ENCODE measurements at places on chromosomes 2 and 18.

- DNase-seq = no peak
Measured at GRCh38 chr18:52409727-52410126, 69.7 kb downstream of the DCC start.

DNA sequence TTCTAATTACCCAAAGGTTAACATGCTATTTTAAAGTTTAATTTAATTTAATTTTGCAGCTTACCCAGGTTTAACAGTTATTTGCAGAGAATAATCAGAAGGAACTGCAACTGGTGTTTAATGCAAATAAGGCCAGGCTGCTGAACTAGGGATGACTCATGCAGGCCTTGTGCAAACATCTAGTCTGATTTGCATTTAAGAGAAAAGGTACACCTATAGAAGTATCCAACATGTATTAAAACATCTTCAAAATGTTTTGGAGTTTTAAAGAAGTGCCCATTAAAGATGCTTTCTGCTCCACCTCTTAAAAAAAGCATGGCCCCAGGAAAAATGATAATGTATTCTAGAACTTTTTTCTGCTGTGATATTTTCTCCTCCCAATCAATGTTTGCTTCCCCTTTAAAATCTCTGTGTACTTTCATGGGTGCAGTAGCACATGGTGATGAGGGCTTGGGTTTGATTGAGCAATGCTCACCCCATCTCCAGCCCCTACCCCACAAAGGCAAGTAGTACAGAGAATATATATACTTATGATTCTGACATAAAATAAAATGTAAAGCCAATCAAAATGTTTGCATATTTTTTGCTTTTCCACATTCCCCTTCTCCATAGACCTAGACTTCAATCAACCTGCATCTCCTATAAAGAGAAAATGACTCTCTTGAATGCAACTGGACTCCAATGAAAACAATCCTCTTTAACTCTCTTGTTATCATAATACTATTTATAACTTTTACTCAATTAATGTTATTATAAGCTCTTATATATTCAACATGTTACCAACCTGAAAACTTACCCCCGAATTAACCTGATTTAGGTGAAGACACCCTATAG, 54.1 kb downstream of the ATP8B1 start:
- peak; percentile 70 for DNase-seq

- DNase-seq = peak; percentile 74
Measured at GRCh38 chr2:166417669-166418068, 41.9 kb upstream of the SCN9A start.

GRCh38 chr2:118250463-118250862, 162.2 kb downstream of the INSIG2 start:
- peak; percentile 67 for DNase-seq

DNA sequence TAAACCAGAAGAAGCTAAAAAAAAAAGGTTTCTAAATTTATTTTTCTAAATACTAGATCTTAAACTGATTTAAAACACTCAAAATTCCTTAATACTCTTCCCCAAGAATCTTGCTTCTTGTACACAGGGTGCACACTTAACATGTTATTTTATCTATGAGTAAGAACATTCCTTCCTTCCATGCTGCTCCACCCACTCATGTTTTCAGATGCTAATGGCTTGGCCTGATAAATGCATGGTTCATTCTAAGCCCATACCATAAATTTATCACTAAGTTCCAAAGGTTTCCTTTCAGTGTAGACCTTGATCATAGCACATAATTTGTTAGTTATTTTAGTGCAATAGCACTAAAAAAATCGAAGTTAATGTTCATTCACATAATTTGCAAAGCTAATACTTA, 8.1 kb downstream of the FBXO48 start:
- peak; percentile 72 for DNase-seq

- peak; percentile 24 for DNase-seq
Measured at GRCh38 chr2:47510745-47511144, 107.8 kb downstream of the MSH2 start.
